ENCODE measurements at places on chromosomes 13 and 19. TPM values are rescaled to one million over a fixed set of nuclear protein-coding genes. Genes with fewer than 3 reads are reported as not detected.

ZNF223 gene
- 3.7 TPM for total RNA-seq

CYP4F2 gene
- not detected for total RNA-seq

ABCA7 gene
- total RNA-seq, result 3.0 TPM

SIGLEC5 gene
- total RNA-seq, result not detected

FAAP24 gene
- 1.9 TPM for total RNA-seq

ZNF415 gene
- total RNA-seq, result 6.1 TPM

SEMA6B gene
- total RNA-seq, result 0.11 TPM

SPTBN4 gene
- total RNA-seq, result 7.4 TPM

FXYD7 gene
- total RNA-seq, result not detected

SPC24 gene
- 237 TPM for total RNA-seq

ACP5 gene
- total RNA-seq, result 9.9 TPM

IGLON5 gene
- not detected for total RNA-seq

N4BP2L1 gene
- 2.0 TPM for total RNA-seq

IGSF23 gene
- not detected for total RNA-seq

ATP1A3 gene
- total RNA-seq, result 0.37 TPM

SLC25A42 gene
- 4.5 TPM for total RNA-seq

LYPD3 gene
- 0.11 TPM for total RNA-seq
